NCI-H2081 (cell line): ENCODE measurements at places on chromosomes 1 and 21.

GRCh38 chr1:164534863-164535610 lies 23.9 kb upstream of the PBX1 start:
- DNase-seq, result no peak

DNA sequence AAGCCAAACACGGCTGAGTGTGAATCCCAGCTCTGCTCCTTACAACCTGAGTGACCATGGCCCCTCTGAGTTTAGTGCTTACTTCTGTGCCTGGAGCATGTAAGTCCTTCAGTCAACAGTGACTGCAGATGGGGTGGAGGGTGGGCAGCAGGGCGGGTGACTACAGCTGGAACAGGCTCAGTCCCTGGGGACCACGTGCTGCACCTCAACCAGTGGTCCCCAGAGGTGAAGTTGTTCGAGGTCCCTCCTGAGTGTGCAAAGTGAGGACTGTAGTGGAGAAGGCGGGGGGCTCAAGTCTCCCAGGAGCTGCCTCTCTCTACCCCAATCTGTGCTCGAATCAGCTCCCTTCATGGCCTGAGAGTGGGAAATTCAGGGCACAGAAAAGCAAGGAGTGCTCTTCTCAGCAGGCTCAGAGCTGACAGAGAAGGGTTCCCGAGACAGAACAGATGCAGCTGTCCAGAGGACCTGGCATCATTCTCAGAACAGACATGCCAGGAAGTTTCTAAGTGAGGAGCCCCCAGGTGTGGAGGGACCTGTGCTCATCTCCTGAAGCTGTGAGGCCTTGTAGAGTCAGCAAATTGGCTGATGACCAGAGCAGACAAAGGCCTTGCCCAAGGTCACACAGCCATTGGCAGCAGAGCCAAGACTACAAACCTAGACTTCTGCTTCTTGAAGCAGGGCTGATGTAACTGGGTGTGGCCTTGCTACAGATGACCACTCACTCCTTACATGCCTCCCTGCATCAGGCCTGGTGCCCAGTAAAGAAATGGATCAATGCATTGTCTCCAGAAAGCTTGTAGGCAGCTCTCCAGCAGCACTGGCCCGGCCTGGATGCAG lies 61.7 kb upstream of the EDN2 start:
- DNase-seq, result no peak

DNA sequence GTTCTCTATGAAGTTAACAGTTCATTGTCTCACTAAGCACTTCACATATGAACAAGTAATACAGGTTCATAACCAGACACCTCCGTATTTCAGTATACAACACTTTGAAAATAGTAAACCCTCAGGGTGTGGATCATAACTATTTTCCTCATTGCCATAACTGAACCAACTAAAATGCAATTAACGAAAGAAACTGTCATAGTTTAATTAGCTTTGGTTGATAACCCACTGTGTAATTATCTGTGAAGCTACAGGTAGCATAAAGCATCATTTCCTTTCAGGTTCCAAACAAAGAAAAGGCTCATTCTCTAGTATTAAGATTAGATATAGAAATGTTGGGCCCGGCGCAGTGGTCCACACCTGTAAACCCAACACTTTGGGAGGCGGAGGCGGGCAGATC lies 58.5 kb downstream of the EIF4G3 start:
- DNase-seq, result no peak

GRCh38 chr1:206469933-206470691 lies at the start of gene IKBKE:
Gene IKBKE, plus strand, starts transcription at chr1:206470476. Its CDS starts 2,752 bp downstream, at chr1:206473228.
- no peak for DNase-seq

DNA sequence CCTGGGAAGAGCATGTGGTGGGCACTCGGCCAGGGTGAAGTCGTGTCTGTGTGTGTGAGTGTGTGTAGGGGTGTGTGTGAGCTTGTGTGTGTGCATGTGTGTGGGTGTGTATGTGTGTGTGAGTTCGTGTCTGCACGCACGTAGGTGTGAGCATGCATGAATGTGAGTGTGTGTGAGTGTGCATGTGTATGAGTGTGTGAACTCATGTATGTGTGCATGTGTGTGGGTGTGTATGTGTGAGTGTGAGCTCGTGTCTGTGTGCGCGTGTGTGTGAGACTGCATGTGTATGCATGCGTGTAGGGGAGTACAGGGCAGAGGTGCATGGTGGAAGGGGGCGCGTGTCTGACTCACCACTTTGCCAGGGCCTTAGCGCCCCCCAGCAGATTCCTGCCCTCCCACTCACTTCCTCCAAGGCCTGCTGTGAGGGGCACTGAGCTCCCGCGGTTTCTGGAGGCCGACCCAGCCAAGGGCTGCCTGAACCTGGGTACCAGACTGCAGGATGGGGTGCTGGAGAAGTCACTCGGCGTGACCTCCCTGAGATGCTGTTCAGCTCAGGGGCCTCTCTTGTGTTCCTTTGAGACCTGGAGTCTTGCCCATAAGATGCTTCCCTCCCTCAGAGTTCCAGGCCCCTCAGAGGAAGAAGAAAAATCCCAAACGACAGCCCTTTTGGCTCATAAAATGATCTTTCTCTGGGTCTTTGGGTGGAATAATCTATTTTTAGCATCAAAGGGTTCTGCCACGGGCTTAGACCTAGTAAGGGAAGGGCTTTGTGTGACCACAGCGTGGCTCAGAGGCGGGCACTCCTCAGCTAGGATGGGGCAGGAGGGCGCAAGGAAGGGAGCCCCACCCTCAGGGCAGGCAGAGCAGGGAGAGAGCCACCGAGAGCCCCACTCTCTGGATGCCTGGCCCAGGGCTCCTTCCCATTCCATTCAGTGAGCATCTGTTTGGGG lies 41.1 kb upstream of the RUNX3 start:
- DNase-seq, result no peak

GRCh38 chr1:78855258-78855657 lies 151.3 kb downstream of the ADGRL4 start:
- no peak for DNase-seq

- DNase-seq, result no peak
Observed at GRCh38 chr1:30749691-30750583, 7.6 kb downstream of the LAPTM5 start.

DNA sequence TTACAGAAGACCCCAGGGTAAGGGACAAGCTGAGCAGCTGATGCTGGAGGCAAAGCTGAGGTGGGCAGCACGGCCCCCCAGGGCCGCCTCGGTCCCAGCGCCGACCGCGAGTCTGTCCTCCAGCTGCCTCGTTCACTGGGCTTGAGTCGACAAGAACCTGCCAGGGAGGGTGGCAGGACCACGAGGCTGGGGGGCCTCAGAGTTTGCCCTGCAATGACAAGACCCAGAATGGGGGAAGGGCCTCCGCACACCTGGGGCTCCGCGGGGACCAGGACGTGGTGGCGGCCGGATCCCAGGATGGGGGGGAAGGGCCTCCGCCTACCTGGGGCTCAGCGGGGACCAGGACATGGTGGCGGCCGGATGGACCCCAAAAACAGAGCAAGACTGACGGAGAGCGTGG lies 53.9 kb upstream of the COL18A1 start:
- DNase-seq, result no peak

- no peak for DNase-seq
Observed at GRCh38 chr1:147634645-147635044, 35.7 kb downstream of the ACP6 start.

GRCh38 chr1:153122831-153123421 lies 9.6 kb upstream of the SPRR2F start:
- DNase-seq, result peak; percentile 100

DNA sequence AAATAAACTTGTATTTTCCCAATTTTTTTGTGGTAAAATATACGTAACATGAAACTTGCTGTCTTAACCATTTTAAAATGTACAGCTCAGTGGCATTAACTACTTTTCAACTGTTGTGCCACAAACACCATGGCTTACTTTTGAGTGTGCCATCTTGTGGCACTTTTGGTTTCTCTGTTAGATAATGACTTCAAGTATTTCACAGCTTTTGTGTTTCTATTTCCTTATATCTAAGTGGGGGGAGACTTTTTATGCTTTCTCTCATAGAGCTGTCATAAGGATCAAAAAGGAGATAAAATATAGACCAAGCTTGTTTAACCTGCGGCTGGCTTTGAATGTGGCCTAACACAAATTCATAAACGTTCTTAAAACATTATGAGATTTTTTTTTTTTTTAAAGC lies 44.3 kb downstream of the CDC14A start:
- no peak for DNase-seq

GRCh38 chr1:24696041-24696755 lies 49.0 kb upstream of the CLIC4 start:
- DNase-seq, result no peak

DNA sequence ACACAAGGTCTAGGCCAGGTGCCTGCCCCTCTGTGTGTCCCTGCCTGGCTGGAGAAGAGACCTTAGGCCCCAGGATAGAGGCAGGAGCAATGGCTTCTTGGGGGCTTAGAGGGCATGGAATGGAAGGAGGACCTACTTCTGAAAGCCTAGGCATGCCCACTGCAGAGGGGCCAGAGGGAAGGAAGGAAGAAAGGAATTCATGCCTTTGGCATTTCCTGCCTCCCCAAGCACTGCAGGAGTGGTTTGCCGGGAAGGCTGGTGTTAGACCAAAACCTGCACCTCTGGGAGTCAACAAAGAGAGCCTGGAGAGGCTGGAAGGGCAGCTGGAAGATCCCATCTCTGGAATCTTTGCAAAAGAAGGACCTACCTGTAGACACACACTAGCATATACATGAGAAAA lies 50.7 kb upstream of the KCNE2 start:
- no peak for DNase-seq

DNA sequence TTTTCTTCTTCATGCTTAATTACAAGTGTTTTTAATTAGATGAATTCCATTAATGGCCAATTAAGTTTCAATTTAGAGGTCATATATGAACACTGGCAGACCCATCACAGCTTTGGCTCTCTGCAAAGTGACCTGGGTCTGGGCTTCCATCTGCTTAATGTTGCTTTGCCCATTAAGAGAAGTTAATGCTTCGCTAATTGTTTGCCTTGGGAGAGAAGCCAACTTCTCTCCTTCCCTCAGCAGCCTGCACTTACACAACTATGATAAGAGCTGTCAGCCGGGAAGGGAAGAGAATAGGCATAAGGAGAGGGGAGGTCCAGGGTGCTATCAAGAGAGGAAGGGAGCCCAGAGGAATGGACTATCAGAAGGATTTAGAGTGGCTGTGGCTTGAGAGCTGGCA lies 29.0 kb upstream of the CCDC190 start:
- DNase-seq, result peak; percentile 38

DNA sequence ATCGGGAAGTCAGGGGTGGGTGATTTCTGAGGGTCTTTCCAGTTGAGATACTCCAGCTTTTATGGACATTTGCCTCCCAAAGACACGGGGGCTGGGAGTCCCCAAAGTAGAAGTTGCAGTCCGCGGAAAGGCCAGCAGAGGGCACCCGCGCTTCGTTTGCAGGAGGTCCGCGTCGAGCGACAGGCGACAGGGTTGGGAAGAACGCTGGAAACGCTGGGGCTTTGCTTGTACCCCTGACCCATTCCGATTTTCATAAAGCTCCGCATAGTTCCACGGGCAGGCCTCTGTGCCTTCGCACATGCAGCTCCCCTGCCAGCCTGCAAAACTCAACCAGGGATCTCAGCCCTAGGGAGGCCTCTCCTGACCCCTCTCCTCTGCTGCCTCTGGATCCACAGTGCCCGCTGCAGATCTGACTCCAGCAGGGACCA lies 44.2 kb upstream of the LAPTM5 start:
- DNase-seq, result peak; percentile 78

DNA sequence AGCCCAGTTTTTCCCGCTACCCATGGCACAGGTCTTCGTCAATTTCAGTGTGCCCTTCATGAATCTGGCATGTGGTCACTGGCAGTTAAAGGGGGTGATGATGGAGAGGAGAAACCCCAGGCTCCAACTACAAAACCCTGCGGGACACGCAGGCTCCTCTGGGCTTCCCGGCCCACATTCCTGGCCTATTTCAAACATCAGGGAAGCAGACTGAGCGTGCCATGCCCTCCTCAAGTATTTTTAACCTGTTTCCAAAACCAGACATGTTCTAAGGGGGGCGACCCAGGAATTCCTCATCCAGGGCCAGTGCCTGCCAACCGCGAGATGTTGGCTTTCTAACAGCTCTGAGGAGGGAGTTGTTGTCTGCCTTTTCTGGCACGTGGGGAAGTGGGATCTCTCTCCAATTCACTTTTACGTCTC lies 85.1 kb downstream of the CAPZB start:
- no peak for DNase-seq

DNA sequence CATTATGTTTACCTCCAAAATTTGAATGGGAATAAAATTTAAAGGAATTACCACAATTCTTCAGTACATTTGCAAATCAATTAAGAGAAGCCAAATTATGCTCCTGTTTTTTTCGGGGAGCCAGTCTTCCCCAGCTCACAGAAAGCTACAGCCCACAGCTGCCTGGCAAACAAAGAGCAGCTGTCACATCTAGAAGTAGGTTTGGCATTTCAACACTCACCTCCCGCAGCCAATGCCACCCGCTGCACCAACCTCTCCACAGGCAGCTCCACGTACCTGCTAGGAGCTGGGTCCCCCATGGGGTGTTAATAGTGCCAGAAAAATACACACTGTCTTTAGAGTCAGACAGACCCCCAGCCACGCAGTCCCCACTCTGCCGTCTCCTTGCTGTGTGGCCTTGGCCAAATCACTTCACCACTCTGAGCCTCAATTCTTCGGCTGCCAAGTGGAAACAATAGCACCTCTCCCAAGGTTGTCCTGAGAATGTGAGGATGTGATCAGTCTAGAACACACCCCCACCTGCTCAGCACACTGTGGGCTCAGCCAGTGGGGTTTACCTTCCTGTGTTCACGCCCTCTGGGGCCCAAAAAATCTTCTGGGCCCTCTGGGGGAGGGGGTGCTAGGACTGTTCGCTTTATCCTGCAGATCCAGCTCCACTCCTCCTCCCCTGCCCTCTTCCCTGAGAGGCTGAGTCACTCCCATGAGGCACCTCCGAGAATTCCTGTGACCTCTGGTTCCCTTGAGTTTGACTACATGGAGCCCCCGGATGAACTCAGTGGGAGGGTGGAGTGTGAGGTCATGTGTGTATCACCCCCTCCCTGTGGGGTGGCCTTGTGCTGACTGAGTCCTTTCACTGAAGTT lies 204.3 kb upstream of the GRIK3 start:
- DNase-seq, result peak; percentile 89

DNA sequence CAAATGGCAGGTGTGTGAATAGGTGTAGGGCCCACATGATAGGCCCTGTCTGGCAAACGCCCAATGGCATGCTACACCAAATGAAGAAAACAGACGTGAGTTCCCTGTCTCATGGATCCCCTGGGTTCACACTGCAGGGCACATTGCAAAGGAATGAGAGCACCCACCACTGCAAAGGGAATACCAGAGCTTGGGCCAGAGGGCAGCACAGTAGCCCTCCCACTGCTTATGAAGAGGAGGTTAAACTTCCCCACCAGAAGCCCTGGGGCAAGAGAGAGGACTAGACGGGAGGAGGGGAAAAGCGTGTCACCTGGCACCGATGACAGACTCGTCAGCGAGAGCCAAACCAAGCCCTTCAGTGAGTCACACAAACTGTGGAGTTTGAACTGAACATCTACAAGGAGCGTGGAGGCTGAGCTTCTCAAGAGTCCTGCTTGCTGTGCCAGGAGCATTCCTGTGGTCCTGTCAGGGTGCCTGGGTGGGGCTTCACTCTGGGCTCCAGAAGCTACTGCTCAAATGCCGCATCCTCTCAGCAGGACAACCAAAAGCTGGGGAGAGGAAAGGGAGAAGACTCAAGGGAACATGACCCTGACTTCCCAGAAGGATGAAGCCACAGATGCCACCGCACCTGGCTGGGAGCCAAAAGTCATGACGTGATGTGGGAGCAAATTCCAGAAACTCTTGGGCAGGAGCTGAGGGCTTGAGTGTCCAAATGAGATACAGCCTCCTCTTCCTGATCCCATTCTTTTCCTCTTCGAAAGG lies 61.1 kb downstream of the TOMM20 start:
- DNase-seq, result no peak
